ENCODE measurements at places on chromosomes 4 and X.
A peak's percentile ranks its signal among the peaks of the same experiment; 100 is the strongest.

DNA sequence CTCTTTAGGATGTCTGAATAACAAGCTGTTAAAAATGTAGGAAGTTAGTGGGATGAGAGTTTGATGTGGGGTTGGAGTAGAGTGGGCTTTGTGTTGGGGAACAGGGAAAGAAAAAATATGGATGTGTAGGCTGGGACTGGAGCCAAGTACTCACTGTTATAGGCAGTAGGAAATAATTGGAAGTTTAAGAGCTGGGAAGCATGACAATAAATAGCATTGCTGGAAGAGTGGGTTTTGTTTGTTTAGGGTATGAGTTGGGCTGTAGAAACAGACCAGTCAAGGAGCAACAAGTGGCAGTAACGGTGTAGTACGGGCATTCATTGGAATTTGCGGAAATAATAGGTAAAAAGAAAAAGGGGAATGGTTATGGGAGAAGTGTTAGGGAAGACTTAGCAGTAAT lies 81.6 kb downstream of the KDM6A start:
- no peak for DNase-seq

DNA sequence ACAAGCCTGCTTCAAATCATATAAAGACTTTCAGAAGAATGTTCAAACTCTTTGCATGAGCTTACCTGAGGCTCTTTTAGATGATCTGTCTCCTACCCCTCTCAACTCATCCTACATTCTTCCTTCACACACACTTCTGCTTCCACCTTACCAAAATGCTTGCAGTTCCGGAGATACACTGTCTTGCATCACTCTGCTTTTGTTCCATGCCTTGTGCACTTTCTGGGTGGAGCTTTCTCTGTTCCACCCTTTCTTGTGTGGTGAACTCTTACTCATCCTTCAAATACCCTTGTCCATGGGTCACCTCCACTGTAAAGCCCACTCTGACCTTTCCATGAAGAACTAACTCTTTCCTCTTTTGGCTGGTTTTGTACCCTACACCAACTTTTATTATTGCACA lies 18.4 kb upstream of the MGST2 start:
- no peak for DNase-seq

GRCh38 chr4:96675896-96676295 lies 836.0 kb downstream of the PDHA2 start:
- no peak for DNase-seq

DNA sequence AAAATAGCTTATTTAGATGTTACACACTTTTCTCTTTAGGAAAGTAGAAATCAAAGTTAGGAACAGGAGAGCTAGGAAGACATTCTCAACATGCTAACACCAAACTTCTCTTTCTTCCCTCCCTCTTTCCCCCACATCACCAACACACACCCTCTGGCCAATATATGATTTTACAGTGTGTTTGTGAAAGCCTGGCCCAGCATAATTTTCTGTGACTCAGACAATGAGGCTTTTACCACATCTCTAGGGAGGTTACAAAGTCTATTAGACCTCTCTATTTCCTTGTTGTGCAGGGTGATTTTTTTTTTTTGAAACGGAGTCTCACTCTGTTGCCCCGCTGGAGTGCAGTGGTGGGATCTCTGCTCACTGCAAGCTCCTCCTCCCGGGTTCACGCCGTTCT lies 189.9 kb downstream of the AASDH start:
- peak; percentile 12 for DNase-seq

GRCh38 chr4:105318486-105318885 lies 155.4 kb downstream of the PPA2 start:
- no peak for DNase-seq

- DNase-seq = no peak
Observed at GRCh38 chr4:66842026-66842723, 703.1 kb downstream of the CENPC start.

DNA sequence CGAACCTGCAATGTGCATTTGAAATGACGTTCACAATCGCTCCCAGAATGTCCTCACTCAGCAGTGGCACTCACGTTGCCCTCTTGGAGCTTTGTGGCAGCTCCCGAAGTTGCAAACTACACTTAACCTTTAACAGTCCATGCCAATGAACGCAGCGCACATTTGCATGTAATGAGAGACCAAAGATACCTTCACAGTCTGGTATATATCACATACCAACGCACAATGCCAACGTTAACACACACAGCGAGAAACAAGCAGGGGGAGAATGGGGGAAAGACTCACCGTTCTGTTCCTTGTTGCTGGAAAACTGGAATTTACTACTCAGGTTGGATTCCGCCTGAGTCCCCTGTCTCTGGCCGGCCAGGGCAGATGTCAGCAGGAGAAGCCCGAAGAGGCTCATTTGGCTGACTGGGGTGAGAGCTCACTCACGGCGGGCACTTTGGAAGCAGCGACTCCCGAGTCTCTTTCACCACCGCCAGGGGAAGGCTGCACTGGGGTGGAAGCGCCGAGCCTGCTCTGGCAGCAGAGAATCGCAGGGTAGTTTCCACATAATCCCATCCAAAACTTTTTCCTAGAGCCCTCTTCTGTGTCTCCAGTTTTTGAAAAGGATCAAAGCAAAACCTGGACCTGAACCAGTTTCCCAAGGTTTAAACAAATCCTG lies 966 bp downstream of the PDGFC start:
- DNase-seq = peak; percentile 59

GRCh38 chrX:13048280-13048679 lies 3.9 kb upstream of the FAM9C start:
- DNase-seq = peak; percentile 87

DNA sequence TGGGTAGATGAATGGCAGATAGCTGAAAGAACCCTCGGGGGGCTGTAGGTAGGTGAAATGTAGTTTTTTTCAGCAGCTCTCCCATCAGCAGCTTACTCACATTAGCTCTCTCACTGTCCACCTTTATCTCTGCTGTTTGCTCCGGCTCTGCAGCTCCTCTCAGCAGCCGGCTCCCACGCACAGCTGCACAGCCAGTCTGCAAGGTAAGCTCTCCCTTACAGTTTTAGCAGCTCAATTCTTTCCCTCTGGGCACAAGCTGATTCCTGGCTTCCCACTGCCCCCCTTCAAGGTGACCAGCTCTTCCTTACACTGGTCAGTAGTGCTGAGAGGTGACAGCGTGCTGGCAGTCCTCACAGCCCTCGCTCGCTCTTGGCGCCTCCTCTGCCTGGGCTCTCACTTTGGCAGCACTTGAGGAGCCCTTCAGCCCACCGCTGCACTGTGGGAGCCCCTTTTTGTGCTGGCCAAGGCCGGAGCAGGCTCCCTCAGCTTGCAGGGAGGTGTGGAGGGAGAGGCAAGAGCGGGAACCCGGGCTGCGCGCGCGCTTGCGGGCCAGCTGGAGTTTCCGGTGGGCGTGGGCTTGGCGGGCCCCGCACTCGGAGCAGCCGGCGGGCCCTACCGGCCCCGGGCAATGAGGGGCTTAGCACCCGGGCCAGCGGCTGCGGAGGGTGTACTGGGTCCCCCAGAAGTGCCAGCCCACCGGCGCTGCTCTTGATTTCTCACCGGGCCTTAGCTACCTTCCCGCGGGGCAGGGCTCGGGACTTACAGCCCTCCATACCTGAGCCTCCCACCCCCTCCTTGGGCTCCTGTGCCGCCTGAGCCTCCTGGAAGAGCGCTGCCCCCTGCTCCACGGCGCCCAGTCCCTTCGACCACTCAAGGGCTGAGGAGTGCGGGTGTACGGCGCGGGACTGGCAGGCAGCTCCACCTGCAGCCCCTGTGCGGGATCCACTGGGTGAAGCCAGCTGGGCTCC lies 393.6 kb downstream of the CENPC start:
- DNase-seq = no peak

GRCh38 chrX:38754102-38754790 lies 47.0 kb upstream of the MID1IP1 start:
- peak; percentile 66 for DNase-seq

DNA sequence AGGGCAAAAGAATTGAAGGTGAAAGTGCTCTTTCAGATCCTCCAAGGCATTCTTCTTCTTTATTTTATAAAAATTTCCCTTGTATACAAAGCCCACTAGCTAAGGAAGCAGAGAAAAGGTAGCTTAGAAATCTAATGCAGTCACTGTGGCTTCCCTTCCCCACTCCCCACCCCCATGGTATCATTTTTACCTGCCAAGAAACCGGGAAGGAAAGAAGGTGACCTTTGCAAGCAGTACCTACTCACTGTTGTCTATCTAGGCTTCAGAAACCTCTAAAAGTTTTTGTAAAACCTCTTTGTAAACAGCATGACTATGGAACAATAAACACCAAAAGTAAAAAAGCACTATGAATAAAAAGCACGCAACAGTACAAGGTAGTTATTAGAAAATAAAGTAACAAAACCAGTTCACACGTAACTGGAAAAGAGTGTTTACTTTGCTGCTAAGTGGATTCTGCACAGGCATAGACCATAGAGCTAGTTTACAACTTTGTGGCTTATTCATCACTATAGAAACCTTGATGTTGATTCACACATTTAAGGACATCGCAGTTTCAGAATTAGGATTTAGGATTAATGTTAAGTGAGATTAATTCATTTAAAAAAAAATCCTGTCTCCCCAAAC lies 109.6 kb upstream of the FTHL17 start:
- DNase-seq = no peak

DNA sequence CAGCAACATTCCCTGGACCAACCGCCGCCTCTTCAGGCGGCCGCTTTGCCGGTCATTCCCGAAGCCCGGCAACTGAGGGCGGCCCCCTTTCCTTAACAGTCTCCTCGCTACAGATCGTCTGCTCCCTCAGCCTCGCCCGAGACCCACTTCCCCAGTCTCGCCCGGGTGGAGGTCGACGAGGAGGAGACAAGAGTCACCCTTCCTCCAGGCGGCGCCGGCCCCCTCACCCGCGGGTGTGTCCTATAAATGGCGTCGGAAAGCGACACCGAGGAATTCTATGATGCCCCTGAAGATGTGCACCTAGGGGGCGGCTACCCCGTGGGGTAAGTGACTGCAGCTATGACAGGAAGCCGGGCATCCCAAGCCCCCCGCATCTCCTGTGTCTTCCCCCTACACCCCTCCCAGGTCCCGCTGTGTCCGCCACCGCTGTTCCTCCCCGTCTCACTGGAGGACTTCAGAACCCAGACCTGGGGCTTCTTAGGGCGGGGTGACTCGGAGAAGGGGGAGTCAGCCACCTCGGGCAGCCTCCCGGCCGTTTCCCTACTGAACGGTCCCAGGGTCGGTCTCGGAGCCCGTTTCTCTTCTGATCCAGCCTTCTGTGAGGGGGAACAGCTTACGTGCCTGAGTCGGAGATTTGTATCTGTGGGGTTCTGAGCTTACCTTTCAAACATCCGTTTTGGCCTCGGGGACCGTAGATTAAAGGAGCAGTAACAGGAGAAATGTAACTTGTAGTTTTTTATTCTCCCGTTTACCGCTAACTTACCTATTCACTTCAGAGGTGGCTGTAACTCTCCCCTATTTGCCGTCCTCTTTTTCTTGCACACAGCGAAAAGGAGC lies 570 bp downstream of the WDR44 start:
- no peak for DNase-seq

DNA sequence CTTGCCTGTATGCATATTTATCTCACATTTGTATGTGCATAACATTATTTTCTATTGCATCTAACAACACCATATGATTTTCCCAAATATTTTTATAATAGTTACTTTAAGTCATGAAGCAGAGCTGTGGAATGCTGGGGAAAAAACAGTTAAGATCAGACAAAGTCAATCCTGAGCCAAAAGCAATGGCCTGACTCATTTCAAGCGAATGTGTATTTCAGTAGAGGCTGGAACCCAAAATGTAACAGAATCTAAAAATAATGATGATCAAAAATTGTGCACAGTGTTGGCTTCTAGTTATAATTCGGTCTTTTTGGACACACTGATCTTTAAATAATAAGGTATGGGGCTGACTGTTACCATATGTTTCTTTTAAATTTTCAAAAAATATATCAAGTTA lies 516.2 kb upstream of the ADGRL3 start:
- DNase-seq = peak; percentile 70

DNA sequence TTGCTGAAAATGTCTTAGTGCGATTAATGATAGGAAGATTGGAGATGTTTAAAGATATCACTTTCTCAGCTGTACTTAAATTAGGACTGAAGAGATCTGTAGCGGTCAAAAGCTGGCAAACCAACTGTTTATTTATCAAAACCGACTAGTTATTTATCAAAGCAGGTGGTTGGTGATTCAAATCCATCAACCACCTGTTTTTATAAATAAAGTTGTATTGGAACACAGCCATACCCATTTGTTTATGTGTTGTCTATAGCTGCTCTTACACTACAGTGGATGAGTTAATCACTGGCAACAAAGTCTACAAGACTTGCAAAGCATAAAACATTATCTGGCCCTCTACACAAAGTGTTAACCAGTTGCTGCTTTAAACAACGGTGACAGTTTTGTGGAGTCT lies 76.8 kb downstream of the IL15 start:
- peak; percentile 6 for DNase-seq

GRCh38 chr4:40502220-40502619 lies 127.4 kb downstream of the RBM47 start:
- DNase-seq = no peak

DNA sequence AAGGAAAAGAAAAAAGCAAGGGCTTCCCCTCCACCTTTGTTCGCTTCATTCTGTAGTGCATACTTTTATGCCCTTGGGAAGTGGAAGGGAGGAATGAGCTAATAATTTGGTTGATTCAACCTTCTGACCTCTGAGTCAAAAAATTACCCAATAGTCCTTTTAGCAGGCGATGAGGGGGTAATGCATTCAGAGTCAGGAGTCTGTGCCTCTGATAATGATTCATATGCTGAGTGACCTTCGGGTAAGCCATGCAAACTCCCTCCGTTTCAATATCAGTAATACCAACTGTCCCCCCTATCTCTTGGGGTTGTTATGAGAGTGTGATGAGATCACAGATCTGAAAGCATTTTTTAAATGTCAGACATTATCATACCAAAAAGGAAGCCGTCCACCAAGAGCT lies 41.6 kb upstream of the ACSL4 start:
- peak; percentile 90 for DNase-seq

DNA sequence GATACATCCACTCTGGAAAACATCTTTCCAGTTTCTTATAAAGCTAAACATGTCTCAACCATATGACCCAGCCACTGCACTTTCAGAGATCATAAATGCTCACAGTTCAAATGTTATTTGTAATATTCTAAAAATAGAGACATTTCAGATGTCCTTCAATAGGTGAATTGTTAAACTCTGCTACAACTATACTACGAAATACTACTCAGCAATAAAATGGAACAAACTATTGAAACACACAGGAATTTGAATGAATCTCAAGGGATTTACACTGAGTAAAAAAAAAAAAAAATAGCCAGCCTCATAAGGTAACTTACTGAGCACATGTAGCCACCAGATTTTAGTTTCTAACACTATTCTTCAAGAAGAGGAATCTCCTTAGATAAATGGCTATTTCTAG lies 253.9 kb downstream of the PCDH18 start:
- peak; percentile 51 for DNase-seq

GRCh38 chrX:47483306-47484268 lies 565 bp upstream of the ZNF41 start:
- peak; percentile 41 for DNase-seq
